ENCODE measurements at places on chromosomes 2 and 18.

DNA sequence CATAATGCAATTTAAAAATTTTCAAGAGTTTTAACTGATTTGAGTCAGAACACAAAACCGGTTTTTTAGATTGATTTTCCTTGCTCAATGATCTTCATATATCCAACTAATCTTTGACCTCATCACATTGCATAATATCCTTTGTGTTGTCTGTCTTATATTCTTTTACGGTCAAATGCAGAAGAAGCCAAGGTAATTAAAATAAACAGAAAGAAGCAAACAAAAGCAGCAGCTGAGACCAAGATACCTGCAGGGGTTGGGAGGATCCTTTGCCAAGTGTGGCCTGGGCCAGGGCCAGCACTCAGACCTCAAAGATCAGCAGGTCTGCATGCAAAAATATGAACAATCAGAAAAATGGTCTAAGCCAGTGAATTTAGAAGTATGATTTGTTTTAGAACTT lies 428.9 kb upstream of the NETO1 start:
- DNase-seq = no peak

GRCh38 chr18:37869051-37869450 lies 303.5 kb upstream of the CELF4 start:
- DNase-seq = no peak

DNA sequence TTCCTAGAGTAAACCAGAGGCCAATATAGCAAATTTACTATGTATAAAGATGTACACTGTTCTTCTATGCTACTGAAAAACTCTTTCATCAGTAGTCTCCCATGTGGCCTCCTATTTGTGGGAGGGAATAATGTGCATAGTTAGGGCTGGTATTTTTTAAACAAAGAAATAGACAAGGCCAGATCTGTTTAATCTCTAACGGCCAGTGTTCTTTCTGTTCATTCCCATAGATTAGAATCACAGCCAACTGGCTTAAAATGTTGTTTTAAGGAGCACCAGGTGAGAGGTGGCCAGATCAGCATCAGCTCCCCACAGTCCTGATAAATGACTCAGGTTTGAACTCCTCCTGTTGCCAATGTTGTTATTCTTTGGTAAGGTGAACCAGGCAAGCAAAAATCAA lies 12.1 kb downstream of the LYPD6 start:
- DNase-seq = no peak

GRCh38 chr2:29166242-29167039 lies 51.2 kb downstream of the CLIP4 start:
- DNase-seq = no peak

GRCh38 chr2:129876541-129876940 lies 102.9 kb upstream of the RAB6C start:
- no peak for DNase-seq

DNA sequence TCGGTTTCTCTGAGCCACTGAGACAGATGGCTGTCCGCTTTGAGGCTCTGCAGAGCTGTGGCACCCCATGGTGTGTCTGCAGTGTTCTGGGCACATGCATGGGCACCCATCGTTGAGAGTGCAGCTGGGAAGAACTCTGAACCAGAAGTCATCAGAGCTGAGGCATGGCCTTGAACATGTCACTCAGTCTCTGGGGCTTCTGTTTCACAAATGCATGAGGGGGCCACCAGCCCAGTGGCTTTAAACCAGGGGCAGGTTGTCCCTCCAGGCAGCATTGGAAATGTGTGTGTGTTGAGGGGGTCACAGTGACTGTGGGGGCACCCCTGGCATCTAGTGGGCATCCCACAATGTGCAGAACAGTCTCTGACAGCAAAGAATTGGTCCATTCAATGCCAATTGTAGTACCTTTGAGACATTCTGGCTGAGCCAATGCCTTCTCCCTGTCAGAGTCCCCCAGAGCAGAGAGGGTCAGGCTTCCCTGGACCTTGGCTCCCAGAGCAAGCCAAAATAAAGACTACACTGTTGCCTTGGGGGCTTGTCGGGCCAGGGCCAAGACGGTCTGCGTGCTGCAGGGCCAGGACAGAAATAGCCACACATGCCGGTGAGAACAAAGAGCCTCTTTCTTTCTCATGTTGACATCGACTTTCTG lies 9.3 kb upstream of the PSMD1 start:
- no peak for DNase-seq

DNA sequence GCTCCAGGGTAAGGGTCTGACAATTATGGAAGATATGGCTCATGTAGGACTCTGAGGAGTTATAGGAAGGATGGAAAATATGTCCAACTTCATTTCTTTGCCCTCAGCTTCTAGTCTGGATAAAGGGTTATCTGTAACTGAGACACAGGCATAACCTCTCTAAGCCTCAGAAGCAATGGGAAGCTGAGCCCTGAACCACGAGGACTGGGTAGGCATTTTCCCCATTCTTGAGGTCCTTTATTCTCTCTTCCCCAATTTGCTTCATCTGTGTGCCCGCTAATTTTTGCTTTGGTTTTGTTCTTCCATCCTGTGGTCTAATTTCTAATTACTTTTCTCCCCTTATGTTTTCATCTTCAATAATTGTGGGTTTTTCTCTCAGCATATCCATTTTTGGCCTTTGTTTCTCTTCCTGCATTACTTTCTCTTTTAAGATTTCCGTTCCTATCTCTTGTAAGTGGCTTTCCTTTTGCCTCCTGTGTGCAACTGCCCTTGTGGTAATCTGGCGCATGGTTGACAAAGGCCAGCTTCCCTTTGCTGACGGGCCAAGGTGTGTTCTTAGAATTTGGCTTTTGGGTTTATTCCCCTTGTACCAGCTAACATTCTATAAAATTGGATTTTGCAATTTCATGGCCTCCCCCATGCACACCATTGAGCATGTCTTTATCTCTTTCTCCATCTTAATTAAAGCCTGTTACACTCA lies 343.8 kb downstream of the TXNL1 start:
- DNase-seq = no peak

DNA sequence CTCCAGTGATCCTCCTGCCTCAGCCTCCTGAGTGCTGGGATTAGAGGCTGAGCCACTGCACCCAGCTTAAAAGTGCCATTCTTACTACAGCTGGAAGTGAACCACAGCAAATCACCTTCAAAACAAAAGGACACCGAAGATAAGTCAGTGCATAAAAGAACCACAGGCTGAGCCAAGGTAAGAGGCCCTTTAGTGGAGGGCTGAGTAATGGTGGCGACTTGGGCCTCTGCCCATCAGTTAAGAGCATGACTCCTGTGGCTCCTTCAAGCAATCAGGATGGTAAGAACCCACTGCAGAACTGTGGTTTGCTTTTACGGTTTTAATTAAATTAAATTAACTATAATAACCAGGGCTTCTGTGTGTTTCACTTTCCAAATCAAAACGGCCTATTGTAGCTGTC lies 75.1 kb downstream of the CTAGE1 start:
- DNase-seq = no peak

DNA sequence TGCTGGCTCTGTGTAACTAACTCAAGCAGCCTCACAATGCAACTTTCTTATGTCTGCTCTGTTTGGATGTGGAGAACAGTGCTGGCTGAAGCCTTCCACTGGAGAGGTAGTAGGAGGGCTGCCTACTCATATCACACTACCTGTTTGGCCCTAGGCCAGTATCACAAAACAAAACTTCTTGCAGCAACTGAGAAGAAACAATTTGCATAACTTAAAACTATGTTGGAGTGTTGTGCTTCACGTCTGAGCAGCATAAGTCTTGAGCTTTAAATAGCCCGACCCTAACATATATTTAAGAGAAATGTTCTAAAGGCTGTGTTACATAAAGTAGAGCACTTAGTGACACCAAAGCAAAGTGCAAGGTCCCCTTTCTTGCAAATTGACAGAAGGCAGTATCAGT lies 204.9 kb upstream of the ACVR2A start:
- peak; percentile 25 for DNase-seq

DNA sequence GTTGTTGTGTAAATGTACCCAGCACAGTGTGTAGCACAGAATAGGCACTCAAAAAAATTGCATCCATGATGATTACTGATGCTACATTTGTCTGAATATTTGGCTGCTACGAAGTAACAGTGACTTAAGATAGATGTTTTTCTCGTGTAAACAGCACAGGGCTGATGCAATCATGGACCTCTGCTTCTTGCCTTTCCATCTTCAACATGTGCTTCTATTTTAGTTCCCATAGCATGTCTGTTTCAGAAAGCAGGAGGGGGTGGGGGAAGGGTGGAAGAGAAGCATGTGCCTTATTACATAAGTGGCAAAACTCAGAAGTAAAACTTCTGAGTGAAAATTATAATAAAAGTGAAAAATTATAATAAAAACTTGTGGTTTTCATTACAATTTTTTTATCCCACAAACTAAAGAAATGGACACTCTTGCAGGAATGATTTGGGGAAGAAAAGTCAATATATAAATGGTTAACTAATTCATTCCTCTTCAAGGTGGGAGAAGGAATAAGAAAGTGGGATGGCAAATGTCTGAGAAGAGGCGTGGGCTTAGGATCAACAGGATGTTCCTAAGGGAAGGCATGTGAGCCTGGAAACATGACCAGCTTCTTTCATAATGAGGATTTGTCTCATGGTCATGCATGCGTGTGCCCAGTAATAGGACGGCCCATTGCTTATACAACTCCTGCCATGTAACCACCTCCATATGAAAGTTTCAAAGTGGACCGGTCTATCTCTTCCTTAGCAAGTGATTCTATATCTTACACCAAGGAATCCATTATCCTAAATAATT lies 27.2 kb downstream of the CCBE1 start:
- no peak for DNase-seq

- DNase-seq = no peak
These were observed 756 bp upstream of the SLC35F5 start for GRCh38 chr2:113757138-113757657.

DNA sequence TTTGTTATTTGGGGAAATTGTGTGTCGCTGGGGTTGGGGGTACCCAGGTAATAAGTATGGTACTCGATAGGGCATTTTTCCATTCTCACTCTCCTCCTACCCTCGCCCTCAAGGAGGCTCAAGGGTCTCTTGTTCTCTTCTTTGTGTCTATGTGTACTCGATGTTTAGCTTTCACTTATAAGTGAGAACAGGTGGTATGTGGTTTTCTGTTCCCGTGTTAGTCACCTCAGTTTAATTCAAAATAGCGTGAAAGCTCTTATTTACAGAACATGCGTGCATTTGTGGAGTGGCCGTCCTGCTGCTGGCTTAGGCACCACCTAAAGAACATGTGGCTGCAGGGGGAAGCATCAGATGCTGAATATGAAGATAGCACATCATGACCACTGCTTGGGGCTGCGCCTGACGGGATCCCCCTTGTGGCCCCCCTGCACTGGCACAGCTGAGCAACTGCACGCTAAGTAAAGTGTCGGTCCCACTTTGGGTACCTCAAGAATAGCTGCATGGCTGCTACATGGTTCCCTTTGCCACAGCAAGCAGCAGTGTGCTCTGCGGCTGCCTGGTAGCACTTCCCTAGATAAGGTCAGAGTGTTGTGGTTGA lies 569.0 kb downstream of the DCDC2C start:
- no peak for DNase-seq

GRCh38 chr18:3042379-3042778 lies 29.4 kb upstream of the LPIN2 start:
- DNase-seq = no peak

DNA sequence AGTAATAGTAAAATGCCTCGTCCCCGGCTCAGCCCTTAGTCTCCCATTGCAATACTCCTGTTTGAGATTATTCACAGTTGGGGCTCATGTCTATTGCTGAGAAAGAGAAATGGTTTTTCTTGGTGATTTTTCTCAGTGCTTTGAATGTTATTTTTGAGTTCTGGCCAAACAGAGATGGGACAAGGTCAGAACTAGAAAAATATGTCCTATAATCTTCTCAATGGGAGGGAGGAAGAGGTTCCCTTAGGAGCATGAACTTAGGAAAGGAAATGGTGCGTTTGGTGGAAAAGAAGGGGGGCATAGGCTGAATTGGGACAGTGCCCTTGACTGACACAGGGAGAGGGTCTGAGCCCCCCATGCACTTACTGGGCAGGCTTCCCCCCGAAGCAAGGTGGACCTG lies 133.8 kb downstream of the AGAP1 start:
- no peak for DNase-seq

GRCh38 chr18:22174341-22175145 lies 5.2 kb downstream of the GATA6 start:
- DNase-seq = no peak
